ENCODE measurements at places on chromosomes 4 and X.
A peak's percentile ranks its signal among the peaks of the same experiment; 100 is the strongest.

DNA sequence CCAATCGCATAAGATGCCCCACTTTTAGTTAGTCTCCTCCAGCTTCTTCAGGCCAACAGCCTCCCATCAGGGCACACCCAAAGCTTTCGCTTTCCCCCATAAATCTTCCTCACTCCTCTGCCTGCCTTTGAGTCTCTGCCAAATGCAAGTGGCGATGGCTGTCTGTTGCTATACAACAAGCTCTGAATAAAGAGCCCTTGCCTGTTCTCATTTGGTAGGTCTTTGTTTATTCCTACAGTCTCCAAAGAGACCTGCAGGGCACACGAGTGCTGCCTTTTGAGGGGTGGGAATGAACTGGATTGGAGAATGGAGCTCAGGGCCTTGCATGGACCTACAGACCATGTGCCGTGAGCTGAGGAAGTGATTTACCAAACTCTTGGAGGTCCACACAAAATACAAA lies 52.2 kb upstream of the SOD3 start:
- DNase-seq, result peak; percentile 61

- peak; percentile 10 for DNase-seq
Observed at GRCh38 chrX:148380107-148380506, 120.3 kb upstream of the AFF2 start.

DNA sequence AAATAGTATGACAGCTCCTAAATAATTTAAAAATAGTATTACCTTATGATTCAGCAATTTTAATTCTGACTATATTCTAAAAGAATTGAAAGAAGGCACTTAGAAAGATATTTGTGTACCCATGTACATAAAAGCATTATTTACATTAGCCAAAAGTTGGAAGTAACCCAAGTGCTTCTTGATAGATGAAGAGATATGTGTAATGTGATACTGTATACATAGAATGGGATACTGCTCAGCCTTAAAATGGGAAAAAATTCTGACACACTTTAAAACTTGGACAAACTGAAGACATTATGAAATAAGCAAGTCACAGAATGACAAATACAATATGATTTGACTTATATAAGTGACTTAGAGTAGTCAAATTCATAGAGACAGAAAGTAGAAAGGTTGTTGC lies 112.2 kb downstream of the IDS start:
- DNase-seq, result no peak

GRCh38 chrX:65528705-65529340 lies 5.8 kb downstream of the LAS1L start:
- DNase-seq, result peak; percentile 62

- peak; percentile 54 for DNase-seq
Observed at GRCh38 chrX:87578978-87579377, 61.4 kb downstream of the KLHL4 start.

- DNase-seq, result no peak
Observed at GRCh38 chrX:30880058-30880457, 9.0 kb downstream of the TAB3 start.

- DNase-seq, result peak; percentile 89
Observed at GRCh38 chr4:172143605-172144314, 330.6 kb downstream of the GALNTL6 start.

All from OCI-M1 (cell line).